ENCODE measurements at places on chromosomes 16 and 17.

- H3K27me3 ChIP-seq: no peaks in the 10 kb centered on the region
- no peaks in the 10 kb centered on the region for H3K36me3 ChIP-seq
- DNase-seq: peak; percentile 82
- no peak overlapping the region for H3K4me3 ChIP-seq
Measured at GRCh38 chr16:66483689-66484452, 56.8 kb downstream of the BEAN1 start.

GRCh38 chr17:57001541-57001940 lies 23.6 kb downstream of the SCPEP1 start:
- peaks cover 8% of the 10 kb centered on the region for H3K4me1 ChIP-seq
- no peaks in the 10 kb centered on the region for H3K36me3 ChIP-seq
- DNase-seq: no peak

- H3K4me1 ChIP-seq: peaks cover 45% of the 10 kb centered on the region
- H3K4me3 ChIP-seq: no peak overlapping the region
- no peak for DNase-seq
- no peak overlapping the region for H3K27ac ChIP-seq
- peaks cover under 1% of the 10 kb centered on the region for H3K36me3 ChIP-seq
- H3K27me3 ChIP-seq: peaks cover 71% of the 10 kb centered on the region
Measured at GRCh38 chr17:36945959-36946725, 2.6 kb upstream of the AATF start.

GRCh38 chr17:29572691-29573557 lies 4.4 kb downstream of the TP53I13 start:
- no peaks in the 10 kb centered on the region for H3K27me3 ChIP-seq
- no peak overlapping the region for H3K4me3 ChIP-seq
- no peak overlapping the region for H3K27ac ChIP-seq
- peaks cover 60% of the 10 kb centered on the region for H3K36me3 ChIP-seq
- H3K4me1 ChIP-seq: peaks cover 21% of the 10 kb centered on the region
- peak; percentile 73 for DNase-seq

GRCh38 chr17:6020376-6021010 lies 49.7 kb upstream of the WSCD1 start:
- peaks cover 12% of the 10 kb centered on the region for H3K27me3 ChIP-seq
- H3K4me1 ChIP-seq: no peaks in the 10 kb centered on the region
- no peaks in the 10 kb centered on the region for H3K36me3 ChIP-seq
- no peak for DNase-seq
- no peak overlapping the region for H3K27ac ChIP-seq

- peaks cover 16% of the 10 kb centered on the region for H3K4me1 ChIP-seq
- no peak overlapping the region for H3K4me3 ChIP-seq
- peaks cover 43% of the 10 kb centered on the region for H3K27me3 ChIP-seq
- DNase-seq: no peak
- no peak overlapping the region for H3K27ac ChIP-seq
Measured at GRCh38 chr17:44972953-44973352, 4.8 kb upstream of the C1QL1 start.

All from common myeloid progenitor, CD34-positive (primary cell).